Central memory CD4-positive, alpha-beta T cell (primary cell): ENCODE measurements at places on chromosomes 5 and 9.

GRCh38 chr9:136566553-136566895 lies 20.7 kb upstream of the NOTCH1 start:
- DNase-seq = no peak

DNA sequence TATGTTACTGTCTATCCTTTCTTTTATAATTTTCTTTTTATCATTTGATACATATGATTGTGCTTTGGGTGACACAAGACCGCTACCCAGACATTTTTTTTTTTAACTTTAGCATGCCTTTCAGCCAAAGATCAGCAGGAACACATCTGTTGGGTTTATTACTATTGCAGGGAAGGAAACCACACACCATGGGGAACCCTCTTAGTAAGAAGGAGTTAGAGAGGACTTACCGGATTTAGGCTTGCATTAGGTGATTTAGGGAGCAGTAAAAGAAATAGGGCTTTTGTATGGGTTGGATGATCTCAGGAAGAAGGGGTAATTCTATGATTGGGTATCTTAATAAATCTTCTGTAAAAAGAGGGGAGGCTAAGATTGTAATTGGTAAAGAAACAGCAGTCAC lies 138.2 kb downstream of the SNX18 start:
- no peak for DNase-seq

DNA sequence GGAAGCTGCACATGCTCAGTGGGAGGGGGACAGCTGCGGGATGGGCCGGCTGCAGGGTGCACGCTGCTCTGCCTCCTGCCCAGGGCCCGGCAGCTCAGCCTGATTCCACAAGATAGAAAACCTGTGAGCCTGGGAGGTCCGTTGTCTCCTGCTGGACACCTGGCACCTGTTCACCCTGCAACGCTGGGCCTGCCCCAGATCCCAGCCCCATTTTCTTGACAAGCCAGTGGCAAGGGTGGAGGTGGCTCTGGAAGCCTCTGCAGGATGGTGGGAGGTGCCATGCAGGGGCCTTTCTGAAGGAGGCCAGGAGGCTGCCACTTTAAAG lies 68.1 kb upstream of the RNF130 start:
- DNase-seq = no peak

- DNase-seq = peak; percentile 81
Observed at GRCh38 chr5:76473661-76474060, 70.6 kb downstream of the IQGAP2 start.

DNA sequence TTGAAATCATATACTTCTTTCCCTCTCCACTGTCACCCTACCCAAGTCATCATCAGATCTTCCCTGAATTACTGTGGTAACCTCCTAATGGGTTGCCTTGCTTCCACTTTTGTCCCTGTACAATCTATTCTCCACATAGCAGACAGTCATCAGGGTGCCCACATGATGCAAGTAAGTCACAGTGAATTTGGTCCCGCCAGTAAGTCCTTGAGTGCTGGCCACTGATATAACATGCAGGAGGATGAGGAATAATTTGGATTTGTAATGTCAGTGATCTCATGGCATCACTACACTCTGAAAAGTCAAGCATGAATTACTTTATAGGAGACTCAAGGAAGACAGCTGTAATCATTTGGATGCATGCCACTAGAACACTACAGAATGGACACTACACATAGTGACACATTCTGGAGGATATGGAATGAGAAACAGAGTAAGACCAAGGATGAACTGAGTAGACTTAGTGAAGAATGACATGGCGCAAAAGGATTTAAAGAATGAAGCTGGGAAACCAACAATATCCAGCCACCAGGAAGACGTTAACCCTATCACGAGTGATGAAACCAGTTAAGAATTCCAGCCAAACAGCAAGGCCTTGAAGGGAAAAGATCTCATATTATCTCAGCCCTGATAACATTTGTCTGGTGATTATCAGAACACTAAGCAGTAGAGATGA lies 28.6 kb downstream of the MARCHF3 start:
- DNase-seq = no peak

DNA sequence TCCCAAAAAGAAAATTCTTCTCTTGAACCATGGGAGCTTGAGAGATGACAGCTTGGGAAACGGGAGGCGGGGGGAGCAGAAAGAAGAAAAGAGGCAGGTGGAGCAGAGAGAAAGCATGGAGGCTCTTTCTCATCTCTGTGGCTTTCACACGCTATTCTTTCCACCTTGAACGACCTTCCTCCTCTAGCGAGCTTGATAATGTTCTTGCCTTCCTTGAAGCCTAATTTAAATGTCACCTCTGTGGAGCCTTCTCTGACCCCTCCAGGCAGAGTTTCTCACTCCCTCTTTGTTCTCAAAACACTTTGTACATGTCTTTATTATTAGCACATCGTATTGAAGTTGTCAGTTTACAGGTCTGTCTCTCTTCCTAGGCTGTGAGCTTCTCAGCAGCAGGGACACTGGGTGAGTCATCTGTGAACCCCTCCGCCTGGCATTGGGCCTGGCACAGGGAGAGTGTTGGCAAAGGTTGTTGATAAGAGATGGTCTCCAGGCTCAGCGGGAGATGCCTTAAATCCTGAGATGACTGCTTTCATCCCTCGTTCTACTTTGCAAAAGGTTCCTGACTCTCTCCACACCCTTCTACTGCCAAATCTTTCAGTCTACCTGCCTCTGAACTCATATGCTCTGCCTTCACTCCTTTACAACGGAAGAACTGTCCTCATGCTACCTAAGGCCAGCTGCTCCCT lies 14.1 kb upstream of the STRBP start:
- DNase-seq = no peak

- DNase-seq = no peak
Observed at GRCh38 chr9:136372006-136372405, 1.5 kb downstream of the CARD9 start.

- no peak for DNase-seq
Observed at GRCh38 chr9:110069326-110070248, 138.4 kb downstream of the C9orf152 start.

DNA sequence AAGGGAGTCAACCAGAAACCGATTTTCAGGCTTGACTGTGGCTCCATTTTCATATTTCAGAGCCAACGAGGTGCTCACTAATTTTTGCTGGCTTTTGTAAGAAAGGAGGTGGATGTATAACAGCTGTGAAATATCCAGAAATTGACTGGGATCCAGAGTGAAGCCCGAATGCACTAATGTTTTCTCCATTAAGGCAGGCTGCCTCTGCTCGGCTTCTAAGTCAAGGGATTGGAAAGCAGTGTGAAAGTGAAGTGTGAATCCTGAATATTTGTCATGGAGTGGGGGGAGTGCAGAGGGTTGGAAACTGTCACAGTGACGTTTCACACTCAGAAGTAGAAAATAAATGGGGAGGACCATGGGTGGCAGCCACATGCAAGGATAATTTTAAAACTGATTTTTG lies 237.4 kb downstream of the GOLPH3 start:
- DNase-seq = no peak

- DNase-seq = no peak
Observed at GRCh38 chr9:131708226-131709002, 31.5 kb downstream of the RAPGEF1 start.

GRCh38 chr9:19160085-19160484 lies 32.8 kb upstream of the PLIN2 start:
- DNase-seq = no peak

DNA sequence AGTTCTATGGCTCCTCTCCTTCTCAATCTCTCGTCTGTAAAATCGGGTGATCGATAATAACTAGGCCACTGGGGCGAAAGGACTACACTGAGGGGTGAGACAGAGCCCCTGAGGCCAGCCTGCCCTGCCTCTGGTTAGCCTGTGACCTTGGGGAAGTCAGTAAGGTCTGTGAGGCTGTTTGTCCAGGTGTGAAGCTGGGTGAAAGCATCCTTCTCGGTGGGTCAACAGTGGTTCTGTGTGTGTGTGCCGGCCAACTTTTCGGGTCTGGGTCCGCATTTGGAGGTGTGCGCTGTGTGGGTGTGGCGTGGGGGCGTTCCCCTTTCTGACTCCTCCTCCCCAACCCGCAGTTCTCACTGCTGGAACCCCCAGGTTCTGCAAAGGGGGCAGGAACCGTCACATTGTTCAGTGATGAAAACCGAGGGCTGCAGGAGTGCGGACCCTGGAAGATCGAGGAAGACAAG lies 5.0 kb upstream of the RNF44 start:
- peak; percentile 54 for DNase-seq

- no peak for DNase-seq
Observed at GRCh38 chr9:90070056-90070455, 465.2 kb downstream of the GADD45G start.

- no peak for DNase-seq
Observed at GRCh38 chr5:125142458-125142857, 396.0 kb upstream of the ZNF608 start.

DNA sequence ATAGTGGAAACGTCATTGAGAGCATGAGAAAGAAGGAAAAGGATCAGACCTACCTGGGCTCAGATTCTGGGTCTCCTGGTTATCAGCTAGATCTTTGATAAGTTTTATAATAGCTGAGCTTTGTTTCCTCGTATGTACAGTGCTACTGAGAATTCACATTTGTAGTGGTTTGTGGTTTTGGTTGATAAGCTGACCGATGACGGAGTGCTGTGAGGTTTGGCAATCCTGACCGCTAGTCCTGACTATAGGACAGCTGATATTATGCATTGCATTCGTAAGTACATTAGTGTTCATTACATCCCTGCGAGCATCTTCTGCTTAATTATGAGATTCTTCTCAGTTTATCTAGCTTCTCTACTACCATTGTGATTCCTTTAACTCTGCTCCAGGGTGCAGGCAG lies 190.7 kb upstream of the SLC27A6 start:
- no peak for DNase-seq

- DNase-seq = no peak
Observed at GRCh38 chr5:154949781-154950180, 8.9 kb downstream of the MRPL22 start.

- no peak for DNase-seq
Observed at GRCh38 chr9:86974421-86974820, 27.1 kb upstream of the GAS1 start.

DNA sequence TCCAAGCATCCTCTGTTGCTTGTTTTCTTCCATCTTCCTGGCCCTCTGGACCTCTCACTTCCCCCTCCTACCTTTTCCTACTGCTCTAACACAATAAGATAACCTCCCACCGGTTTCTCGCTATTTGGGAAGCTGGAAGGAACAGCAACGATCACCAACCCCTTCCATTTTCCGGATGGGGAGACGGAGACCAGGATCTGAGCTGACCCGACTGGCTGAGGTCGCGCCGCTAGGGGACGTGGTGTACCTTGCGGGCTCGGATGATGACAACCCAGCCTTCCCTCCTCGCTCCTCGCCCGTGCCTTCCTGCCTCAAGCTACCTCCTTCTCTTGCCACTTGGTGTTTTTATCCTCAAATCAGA lies 1.9 kb downstream of the LPAR1 start:
- DNase-seq = no peak

DNA sequence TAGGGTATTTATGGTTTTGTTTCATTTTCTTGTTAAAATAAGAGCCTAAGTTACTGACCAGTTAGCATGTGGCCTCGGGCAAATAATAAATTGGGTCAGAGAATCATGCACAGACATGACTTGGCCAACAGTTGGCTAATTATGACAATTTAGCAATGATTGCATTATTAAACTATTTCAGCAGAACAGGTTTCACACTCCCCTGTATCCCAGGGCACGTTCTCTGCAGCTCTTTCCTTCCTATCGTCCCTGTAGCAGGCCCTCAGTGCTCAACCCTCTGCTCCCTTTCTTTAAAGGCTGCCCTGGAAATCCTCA lies 167.9 kb downstream of the TSSK1B start:
- DNase-seq = no peak

- no peak for DNase-seq
Observed at GRCh38 chr9:127451608-127451857, 223 bp downstream of the LRSAM1 start.

DNA sequence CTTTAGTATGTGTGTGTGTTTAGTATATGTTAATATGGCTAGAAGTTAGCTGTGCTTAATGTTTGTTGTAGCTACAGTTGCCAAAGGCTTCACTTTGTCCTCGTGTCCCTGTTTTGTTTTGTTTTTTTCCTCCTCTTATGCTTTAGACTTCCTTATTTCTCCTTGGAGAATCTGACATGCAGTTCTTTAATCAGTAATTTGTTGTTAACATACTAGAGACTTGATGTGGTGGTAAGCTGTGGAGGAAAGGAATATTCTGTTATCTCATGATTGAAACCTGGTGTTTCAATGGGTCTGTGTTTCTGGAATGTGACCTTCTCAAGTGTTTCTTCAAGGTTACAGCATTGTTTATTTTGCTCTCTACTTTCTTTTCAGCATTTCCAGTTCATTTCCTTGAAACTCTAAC lies 515.6 kb upstream of the ST8SIA4 start:
- no peak for DNase-seq

- DNase-seq = no peak
Observed at GRCh38 chr9:77769246-77769645, 121.1 kb upstream of the GNA14 start.

GRCh38 chr9:68927165-68927564 lies 86.7 kb downstream of the PRKACG start:
- no peak for DNase-seq

GRCh38 chr5:14144586-14145434 lies 1.7 kb downstream of the TRIO start:
- peak; percentile 41 for DNase-seq

GRCh38 chr5:175826980-175827379 lies 44.4 kb upstream of the CPLX2 start:
- no peak for DNase-seq

- no peak for DNase-seq
Observed at GRCh38 chr9:119537138-119537537, 167.9 kb upstream of the BRINP1 start.

- no peak for DNase-seq
Observed at GRCh38 chr9:14822666-14823065, 87.6 kb downstream of the FREM1 start.

DNA sequence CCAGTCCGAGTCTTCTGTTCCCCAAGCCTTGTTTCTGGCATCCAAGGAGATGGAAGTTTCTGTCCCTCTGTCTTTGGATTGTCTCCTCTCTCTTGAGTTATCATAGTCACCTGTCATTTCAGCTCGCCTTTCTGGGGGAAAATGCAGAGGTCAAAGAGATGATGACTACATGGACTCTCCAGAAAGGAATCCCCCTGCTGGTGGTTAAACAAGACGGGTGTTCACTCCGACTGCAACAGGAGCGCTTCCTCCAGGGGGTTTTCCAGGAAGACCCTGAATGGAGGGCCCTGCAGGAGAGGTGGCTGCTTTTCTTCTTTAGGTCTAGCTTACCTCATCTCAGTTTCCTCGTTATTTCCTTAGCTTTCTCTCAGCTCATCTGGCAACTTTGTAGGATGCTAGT lies 25.1 kb downstream of the ERAP2 start:
- no peak for DNase-seq

DNA sequence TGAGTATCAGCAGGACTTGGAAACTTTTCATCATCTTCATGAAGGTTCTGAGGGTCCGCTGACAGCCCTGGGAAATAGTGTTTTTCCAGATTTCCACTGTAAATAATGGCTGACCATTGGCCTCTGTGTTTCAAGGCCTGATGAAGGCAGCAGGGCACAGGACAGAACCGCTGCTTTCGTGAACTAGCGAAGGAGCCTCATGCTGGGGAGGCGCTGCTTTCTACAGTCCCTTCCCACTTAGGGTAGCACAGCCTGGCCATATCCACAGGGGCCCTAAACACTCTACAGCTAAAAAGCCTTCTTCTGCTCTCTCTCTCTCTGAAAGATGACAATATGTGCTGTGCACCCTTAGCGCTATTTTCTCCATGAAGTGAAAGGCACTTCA lies 118.2 kb downstream of the MED27 start:
- no peak for DNase-seq

- DNase-seq = no peak
Observed at GRCh38 chr9:87198716-87199115, 251.4 kb upstream of the GAS1 start.
